ENCODE measurements at places on chromosomes 2 and 18.

DNA sequence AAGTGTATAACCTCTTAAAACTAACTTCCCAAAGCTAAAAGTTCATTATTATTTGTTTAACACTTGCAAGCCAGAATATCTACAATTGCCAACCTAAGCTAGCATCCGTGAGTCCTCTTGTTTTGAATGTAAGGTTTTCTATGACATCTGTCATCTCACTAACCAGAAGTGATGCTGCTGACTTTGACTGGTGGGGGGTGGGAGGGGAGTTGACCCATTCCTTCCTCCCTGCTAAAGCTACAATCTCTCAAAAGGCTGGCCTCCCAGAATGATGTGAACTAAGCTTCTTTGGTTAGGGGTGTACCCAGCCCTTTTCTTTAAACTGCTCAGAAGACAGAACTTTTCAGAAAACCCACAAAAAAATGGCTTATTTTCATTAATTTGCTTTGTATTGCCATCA, 280.6 kb downstream of the ZEB2 start:
- DNase-seq, result no peak

DNA sequence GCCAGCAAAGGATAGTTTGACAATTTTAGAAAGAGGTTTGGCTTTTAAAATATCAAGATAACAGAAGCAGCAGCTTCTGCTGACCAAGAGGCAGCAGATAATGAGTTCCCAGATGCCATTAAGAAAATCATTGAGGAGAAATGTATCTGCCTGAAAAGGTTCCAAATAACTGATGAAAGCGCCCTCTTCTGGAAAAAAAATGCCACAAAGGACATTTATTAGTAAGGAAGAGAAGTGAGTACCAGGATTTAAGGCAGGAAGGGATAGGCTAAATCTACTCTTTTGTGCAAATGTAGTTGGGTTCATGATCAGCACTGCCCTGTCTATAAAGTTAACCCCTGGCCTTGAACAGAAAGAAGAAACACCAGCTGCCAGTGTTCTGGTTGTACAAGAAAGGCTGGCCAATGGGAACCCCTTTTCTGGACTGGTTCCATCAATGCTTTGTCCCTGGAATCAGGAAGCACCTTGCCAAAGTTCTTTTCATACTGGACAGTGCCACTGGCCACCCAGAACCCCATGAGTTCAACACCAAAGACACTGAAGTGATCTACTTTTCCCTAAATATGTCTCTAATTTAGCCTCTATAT, 40.6 kb downstream of the DHX57 start:
- no peak for DNase-seq

GRCh38 chr2:167191588-167191987, 303.3 kb downstream of the XIRP2 start:
- no peak for DNase-seq

DNA sequence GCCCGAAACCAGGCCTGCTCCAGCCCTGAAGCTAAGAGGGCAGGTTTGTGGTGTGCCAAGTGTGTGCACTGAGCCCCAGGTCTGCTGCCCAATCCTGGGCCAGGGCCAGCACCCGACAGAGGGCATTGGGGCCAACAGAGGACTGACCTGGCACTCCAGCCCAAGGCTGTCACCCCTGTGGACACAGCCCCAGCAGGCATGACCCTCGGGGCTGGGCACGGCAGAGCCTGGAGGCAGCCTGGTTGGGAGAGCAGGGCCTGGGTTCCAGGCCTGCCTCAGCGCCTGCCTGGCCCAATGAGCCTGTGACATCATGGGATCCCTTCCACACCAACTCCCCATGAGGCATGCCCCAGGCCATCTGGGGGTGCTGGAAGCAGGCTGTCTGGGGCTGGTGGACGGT, 10.8 kb upstream of the SNED1 start:
- no peak for DNase-seq

GRCh38 chr2:7203056-7203467, 285.9 kb downstream of the RNF144A start:
- DNase-seq, result peak; percentile 65

DNA sequence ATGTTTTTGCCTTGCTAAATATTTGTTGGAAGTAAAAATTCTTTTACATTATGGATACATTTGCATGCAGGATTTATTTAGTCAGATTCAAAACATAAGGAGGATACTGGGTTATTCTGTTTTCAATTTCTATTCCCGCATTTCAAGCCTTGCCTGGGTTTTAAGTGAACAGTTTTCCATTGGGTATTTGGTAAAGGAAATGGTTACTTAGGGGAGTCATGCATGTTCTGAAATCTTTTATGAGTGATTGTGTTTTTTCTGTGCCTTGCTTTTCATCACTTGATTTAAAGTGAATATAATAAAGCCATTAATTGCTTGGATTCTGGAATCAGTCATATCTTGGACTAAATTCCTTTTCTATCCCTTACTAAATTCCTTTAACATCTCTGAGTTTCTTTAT, 12.0 kb upstream of the SP9 start:
- DNase-seq, result no peak

GRCh38 chr2:109690822-109691541, 76.8 kb downstream of the SOWAHC start:
- DNase-seq, result no peak

GRCh38 chr2:134301928-134302260, 48.0 kb downstream of the MGAT5 start:
- no peak for DNase-seq

DNA sequence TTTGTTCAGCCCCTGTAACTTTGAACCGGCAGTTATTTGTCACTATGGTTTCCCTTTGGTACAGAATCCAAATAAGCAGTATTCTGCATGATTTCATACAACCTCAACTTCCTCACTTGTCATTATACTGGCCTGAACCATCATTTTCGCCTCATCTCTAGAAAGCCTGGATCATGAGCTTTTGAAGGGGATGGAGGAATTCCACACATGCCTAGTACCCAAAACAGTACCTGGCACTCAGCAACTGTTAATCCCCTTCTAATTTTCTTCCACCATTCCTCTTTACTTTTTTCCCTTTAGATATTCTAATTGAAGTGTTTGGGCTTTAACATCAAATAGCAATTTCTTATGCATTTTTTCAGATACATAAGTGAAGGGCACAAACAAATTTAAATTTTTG, 1574.4 kb upstream of the NXPH2 start:
- DNase-seq, result no peak

DNA sequence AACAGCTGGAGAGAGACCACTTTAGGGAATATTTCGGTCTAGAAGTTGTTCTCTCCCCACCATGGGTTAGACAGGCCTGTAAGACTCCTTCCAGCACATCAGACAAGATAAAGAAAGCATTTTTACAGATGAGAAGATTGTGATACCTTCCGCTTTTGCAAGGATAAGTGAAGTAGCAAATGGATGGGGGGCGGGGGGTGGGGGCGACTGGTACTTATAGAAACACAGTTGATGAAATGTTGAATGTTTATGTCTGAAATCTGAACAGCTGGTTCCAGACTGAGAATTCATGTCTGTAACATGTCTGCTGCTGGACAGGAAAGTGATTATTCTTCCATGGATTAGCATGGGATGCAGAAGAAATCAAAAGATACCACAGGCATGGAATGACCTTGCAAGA, 90.5 kb upstream of the FN1 start:
- no peak for DNase-seq

DNA sequence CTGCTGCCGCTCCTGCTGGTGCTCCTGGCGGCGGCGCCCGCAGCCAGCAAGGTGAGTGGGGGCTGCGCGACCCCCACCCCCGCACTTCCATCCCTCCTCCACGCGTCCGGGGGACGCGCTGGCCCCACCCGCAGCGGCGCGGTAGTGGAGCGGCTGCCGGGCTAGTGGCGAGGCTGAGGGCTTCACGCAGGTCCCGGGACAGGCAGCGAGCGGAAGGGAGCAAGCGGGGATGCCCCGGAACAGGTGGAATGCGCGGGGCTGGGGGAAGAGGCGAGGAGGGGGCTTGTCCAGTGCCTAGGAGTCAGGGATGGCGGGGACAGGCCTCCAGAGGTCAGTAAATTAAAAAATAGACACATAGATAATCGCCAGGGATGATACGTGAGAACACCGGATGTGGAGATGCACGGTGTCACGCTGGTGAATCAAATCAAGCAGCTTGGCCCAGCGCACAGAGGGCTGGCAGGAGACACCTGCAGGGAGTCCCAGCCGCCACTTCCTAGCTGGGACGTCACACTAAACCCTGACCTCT, 403 bp downstream of the COL4A3 start:
- peak; percentile 46 for DNase-seq

DNA sequence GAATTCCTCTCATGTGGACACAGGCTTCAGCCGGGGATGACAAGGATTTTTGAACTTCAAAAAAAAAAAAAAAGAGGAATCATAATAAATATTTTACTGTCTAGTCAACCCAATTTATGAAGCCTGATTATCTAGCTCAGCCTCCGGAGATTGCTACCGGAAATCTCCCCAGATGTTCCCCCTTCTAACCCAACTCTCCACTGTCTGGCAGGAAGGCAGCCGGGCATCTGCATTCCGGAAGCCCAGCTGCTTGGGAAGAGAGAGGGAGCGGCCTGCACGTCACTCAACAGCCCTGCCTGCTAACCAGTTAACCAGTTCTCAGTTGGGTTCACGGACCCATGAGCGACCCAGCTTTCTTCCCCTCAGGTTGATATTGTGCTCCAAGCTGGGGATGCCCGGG, 87.2 kb upstream of the POU3F3 start:
- no peak for DNase-seq

DNA sequence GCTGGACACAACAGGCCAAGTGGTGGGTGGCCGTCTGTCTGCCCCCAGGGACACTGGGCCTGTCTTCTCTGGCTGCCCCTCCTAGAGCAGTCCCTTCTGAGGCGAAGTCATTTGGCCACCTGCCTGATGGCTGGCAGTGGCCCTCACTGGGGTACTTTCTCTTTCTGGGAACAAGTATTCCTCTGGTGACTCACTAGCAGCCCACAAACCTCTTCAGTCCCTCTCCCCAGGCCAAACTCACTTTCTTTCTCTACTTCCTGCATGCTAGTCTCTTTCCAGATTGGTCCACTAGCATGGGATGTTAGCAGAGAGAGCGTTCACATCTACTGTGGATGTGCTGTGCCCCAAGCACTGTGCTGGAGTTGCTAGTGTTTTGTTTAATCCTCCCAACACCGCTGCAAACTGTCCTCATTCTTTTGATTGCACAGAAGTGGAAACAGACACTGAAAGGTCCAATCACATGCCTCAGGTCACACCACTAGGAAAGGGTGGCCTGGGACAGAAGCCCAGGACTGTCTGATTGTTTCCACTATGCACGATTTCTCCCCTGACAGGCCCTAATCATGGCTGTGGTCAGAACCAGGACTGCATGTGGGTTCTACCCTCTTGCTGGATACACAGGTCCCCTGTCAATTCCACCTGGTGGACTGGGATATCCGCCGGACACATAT, 5.2 kb downstream of the DYSF start:
- no peak for DNase-seq

GRCh38 chr2:20576598-20577115, 74.2 kb downstream of the HS1BP3 start:
- DNase-seq, result no peak

- DNase-seq, result no peak
Measured at GRCh38 chr2:145304501-145304900, 784.6 kb upstream of the ZEB2 start.

- no peak for DNase-seq
Measured at GRCh38 chr2:104758199-104758620, 95.7 kb upstream of the POU3F3 start.

DNA sequence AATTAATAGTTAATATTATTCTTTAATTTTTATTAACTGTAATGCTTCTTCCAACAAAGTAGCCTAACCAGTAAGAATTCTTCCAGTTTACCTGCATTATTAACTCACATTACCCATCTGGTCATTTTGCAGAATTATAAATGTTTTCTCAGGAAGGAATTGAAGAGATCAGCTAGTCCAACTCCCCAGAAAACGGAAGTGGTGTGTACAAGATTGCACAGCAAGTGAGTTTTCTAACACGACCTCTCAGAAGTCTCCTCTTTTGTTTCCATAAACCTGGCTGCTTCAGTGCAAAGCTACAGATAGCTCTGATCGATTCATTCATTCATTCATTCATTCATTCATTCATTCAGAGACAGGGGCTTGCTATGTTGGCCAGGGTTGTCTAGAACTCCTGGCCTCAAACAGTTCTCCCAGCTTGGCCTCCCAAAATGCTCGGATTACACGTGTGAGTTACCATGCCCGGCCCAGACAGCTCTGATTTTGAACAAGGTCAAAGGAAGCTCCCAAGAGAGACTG, 128.8 kb upstream of the REV1 start:
- DNase-seq, result no peak

DNA sequence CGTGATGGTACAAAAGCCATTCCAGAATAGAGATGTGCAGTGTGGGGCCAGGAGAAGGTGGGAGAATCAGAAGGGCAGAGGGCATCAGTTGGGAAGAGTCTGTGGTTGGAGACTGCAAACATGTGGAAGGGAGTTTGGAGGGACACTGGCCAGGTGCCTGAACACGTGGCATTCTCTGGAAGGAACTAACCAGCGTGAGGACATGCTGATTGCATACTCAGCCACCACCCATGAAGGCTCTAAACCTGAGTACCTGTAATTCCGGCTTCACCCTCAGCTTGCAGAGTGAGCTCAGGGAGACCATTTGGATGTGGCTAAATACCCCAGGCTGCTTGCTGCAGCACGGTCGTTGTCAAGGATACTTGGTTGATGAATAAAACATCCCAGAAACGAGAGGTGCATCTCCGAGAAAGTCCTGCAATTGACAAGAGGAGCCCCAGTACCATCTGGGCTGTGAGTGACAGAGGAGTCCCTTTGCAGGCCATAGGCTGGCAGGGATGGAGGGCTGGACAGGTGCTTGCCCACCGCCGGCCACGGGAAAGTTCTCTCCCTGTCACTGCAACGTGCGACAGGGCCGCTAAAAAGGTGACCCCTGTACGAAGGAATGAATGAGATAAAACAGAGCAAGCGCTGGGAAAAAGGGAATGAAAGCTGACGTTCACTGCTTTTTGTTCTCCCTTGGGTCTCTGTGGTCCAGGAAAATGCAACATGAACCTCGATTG, 5.0 kb downstream of the ACKR3 start:
- DNase-seq, result no peak

DNA sequence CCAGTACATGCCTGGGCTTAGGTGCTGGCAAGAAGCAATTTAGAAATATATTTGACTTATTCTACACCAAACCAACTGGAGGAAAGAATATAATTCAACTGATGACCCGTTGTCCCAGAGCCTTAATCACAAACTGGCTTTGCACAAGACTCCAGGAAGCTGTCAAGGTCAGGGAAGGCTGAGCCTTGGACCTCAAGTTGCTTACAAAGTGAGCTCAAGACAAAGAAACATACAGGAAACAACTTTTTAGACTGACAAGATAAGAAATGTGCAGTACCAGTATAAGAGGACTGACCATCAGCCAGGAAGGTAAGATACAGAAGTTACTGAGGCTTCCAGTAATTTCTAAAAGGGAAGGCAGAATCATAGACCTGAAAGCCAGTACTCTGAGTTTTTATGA, 35.0 kb upstream of the GPR55 start:
- no peak for DNase-seq

DNA sequence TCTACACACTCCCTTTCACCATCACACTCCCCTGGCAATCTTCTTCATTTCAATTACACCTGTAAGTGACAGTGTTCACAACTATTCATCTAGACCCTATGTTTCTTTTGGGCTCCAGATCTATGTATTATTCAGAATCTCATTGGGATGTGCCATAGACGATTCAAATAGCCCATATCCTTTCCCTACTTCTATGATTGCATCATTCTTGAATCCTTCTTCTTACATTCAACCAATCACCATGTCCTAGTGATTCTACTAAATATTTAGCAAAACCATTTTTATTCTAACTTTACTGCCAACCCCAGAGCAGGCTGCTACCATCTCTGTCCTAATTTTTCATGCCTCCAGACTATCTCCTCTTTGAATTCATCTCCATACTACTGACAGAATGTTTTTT, 106.4 kb downstream of the TDRD15 start:
- no peak for DNase-seq

Data from activated T-cell treated with anti-CD3 and anti-CD28 coated beads, Interleukin-2, amount 50 U/mL, for 48 hours (primary cell).